ENCODE measurements at places on chromosomes 4 and X.

GRCh38 chrX:50813843-50814661, at the start of gene SHROOM4:
TSS of gene SHROOM4 (minus strand) at chrX:50814194. CDS start at chrX:50814018, 176 bp downstream.
- DNase-seq = no peak

DNA sequence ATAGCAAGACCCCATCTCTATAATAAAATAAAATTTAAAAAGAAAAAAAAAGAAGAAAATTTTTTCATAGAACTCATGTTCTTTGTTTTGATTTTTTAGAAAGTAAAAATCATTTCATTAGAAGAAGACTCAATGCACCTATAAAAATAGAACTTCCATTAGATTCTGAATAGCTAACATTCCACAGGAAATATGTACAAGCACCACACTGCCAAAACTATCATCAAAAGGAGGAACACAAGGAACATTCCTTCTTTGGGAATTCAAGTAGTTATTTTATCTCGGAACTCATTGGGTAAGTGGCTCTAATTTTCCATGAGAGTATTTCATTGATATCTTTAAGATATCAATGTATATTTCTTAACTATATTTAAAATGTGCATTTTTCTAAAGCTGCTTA, 157.6 kb downstream of the CAMK2D start:
- DNase-seq = no peak

GRCh38 chr4:109327641-109328040, 25.2 kb upstream of the COL25A1 start:
- DNase-seq = no peak

GRCh38 chr4:80202741-80203553, 5.6 kb downstream of the PRDM8 start:
- peak; percentile 30 for DNase-seq

- DNase-seq = peak; percentile 63
These were observed 232.4 kb downstream of the PPP3CA start for GRCh38 chr4:101114936-101115372.

Data from ELR (cell line).